Neuronal stem cell (in vitro differentiated cells): ENCODE measurements at places on chromosomes 11 and 22.
A peak's percentile ranks its signal among the peaks of the same experiment; 100 is the strongest.

- no peak for DNase-seq
- H3K27me3 ChIP-seq: no peaks in the 10 kb centered on the region
- peaks cover 44% of the 10 kb centered on the region for H3K36me3 ChIP-seq
- H3K27ac ChIP-seq: peak overlapping the region; percentile 11
- H3K4me1 ChIP-seq: peaks cover 7% of the 10 kb centered on the region
- H3K4me3 ChIP-seq: no peak overlapping the region
Observed at GRCh38 chr11:68445531-68446035, 15.0 kb upstream of the PPP6R3 start.

DNA sequence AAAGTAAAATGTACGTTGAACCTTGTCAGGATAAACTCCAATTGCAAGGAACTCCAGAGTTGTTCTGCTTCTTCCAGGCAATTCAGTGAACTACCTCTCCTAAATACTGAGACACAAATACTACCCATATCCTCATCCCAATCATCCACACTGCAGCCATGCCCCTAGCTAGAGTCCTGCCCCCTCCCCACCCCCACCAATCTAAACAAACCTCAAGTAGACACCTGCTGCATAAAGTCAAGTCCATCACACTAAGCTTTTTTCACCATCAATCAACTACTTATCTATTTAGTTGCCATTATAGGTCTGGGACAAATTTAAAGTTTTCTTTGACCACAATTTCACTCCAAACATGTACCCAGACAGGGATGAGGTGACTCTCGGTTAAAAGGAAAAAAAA lies 93.2 kb upstream of the APOA1 start:
- no peak overlapping the region for H3K4me3 ChIP-seq
- peaks cover 17% of the 10 kb centered on the region for H3K36me3 ChIP-seq
- no peak for DNase-seq
- no peak overlapping the region for H3K27ac ChIP-seq
- H3K4me1 ChIP-seq: peaks cover 12% of the 10 kb centered on the region

DNA sequence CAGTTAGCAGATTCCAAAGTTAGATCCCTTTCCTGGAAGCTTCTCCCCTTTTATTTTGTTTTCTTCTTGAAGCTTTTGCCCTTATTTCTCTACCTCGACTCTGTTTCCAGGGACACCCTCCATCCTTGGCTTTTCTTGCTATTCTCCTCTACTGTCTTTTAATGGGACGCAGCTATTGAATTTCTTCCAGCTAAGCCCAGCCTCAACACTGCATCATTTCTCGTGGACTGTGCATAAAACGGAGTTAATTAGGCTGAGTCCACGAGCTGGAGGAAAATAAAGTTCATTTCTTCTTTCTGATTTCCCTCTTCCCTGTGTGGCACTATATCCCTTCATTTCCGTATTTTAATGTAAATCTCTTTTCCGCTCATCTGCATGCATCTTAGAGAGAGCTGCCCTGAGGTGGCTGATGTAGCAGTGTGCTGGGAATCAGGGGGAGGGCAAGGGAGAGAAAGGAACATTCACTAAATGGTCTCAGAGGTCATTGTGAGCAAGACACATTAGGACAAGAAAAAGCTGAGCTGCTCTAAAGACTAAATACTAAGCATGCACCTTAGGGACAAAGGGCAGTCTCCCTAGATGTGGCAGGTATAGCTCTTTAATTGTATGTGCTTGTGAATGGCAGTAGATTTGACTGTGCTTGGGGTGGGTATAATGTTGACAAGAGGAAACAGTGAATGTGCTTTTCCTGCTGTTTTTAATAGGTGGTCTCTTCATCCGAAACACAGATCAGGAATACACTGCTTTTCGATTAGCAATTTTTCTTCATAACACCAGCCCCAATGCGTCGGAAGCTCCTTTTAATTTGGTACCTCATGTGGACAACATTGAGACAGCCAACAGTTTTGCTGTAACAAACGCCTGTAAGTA lies 1.9 kb downstream of the GRIA4 start:
- H3K4me3 ChIP-seq: peak overlapping the region; percentile 31
- H3K27me3 ChIP-seq: no peaks in the 10 kb centered on the region
- DNase-seq: no peak
- H3K4me1 ChIP-seq: peaks cover 8% of the 10 kb centered on the region
- no peaks in the 10 kb centered on the region for H3K36me3 ChIP-seq

- no peaks in the 10 kb centered on the region for H3K36me3 ChIP-seq
- H3K27ac ChIP-seq: no peak overlapping the region
- H3K4me3 ChIP-seq: no peak overlapping the region
- no peaks in the 10 kb centered on the region for H3K4me1 ChIP-seq
- no peaks in the 10 kb centered on the region for H3K27me3 ChIP-seq
- DNase-seq: no peak
Observed at GRCh38 chr22:32735526-32735925, 66.0 kb upstream of the TIMP3 start.

DNA sequence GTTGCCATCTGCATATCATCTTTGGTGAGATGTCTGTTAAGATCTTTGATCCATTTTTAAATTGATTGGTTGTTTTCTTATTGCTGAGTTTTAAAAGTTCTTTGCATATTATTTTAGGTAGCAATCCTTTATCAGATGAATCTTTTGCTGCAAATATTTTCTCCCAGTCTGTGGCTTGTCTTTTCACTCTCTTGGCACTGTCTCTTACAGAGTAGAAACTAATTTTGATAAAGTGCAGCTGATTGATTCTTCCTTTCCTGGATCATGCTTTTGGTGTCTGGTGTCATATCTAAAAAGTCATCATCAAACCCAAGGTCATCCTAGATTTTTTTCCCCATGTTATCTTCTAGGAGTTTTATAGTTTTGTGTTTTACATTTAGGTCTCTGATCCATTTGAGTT lies 112.6 kb downstream of the NAT10 start:
- DNase-seq: no peak
- no peak overlapping the region for H3K4me3 ChIP-seq
- H3K27ac ChIP-seq: no peak overlapping the region
- no peaks in the 10 kb centered on the region for H3K36me3 ChIP-seq
- peaks cover 12% of the 10 kb centered on the region for H3K4me1 ChIP-seq
- H3K27me3 ChIP-seq: no peaks in the 10 kb centered on the region

DNA sequence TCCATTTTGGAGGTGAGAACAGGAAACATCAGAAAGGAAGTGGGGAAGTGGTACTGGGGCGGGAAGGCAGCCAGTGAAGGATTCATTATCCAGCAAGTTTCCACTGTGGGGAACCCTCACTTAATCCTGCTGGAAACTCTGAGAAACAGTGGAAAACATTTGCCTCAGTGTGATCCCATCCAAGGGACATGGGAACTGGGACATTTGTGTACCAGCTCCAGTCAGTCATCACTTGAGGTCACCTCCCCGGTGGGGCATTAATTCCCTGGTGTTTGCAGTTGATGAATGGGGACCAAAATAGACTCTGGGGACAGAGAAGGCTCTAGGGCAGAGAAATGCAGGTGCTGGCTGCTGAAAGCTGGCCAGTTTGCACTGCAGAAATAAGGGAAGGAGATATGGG lies 599.9 kb downstream of the BUD13 start:
- no peak overlapping the region for H3K27ac ChIP-seq
- no peak for DNase-seq
- no peak overlapping the region for H3K4me3 ChIP-seq
- H3K27me3 ChIP-seq: no peaks in the 10 kb centered on the region
- peaks cover 7% of the 10 kb centered on the region for H3K4me1 ChIP-seq

GRCh38 chr11:70762810-70763209 lies 364.5 kb downstream of the CTTN start:
- H3K27ac ChIP-seq: no peak overlapping the region
- no peak overlapping the region for H3K4me3 ChIP-seq
- no peaks in the 10 kb centered on the region for H3K36me3 ChIP-seq
- DNase-seq: no peak
- peaks cover 6% of the 10 kb centered on the region for H3K4me1 ChIP-seq
- H3K27me3 ChIP-seq: no peaks in the 10 kb centered on the region

GRCh38 chr11:20160425-20161229 lies at the start of gene DBX1:
Gene DBX1 (minus strand): TSS chr11:20160475. CDS start chr11:20160324, 151 bp downstream.
- H3K27ac ChIP-seq: no peak within 1 kb of the TSS
- no peak for DNase-seq
- H3K4me3 ChIP-seq: peak within 1 kb of the TSS; percentile 9
- no peaks in the 10 kb centered on the region for H3K36me3 ChIP-seq

DNA sequence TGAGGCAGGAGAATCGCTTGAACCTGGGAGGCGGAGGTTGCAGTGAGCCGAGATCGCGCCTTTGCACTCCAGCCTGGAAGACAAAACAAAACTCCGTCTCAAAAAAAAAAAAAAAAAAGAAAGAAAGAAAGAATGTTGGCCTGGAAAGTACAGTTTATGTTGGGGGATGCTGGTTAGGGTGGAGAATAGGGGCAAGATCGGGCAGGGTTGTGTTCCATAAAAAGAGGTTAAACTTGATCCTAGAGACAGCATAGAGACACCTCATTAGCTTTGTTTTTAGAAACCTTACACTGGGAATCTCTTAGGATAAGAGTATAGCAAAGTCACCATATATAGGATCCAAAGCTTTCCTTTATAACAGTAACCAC lies 1.9 kb upstream of the FTH1 start:
- H3K27ac ChIP-seq: no peak overlapping the region
- peaks cover 23% of the 10 kb centered on the region for H3K4me1 ChIP-seq
- DNase-seq: no peak
- H3K4me3 ChIP-seq: no peak overlapping the region

- peak overlapping the region; percentile 26 for H3K27ac ChIP-seq
- no peaks in the 10 kb centered on the region for H3K27me3 ChIP-seq
- peaks cover 32% of the 10 kb centered on the region for H3K36me3 ChIP-seq
- H3K4me3 ChIP-seq: no peak overlapping the region
- DNase-seq: no peak
Observed at GRCh38 chr11:62806611-62807121, 1.4 kb upstream of the NXF1 start.

DNA sequence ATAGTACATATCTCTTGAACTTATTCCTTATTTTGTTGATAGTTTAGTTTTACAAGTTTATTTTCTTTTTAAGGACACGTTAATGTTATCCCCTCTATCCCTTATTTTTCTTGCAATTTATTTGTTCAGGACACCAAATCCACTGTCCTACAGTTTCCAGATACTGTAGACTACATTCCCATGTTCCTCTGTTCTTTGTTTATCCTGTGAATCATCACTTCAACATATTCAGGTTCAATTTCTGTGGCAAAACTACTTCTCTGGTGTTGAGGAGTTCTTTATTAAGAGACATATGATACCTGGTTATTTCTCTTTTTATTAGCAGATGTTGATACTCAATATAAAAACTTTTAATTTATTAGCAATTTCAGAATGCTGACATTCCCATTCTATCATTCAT lies 72.8 kb upstream of the CLNS1A start:
- no peaks in the 10 kb centered on the region for H3K4me1 ChIP-seq
- H3K4me3 ChIP-seq: no peak overlapping the region
- H3K27ac ChIP-seq: no peak overlapping the region
- H3K36me3 ChIP-seq: no peaks in the 10 kb centered on the region
- no peaks in the 10 kb centered on the region for H3K27me3 ChIP-seq

- no peaks in the 10 kb centered on the region for H3K36me3 ChIP-seq
- H3K4me3 ChIP-seq: no peak overlapping the region
- H3K27me3 ChIP-seq: no peaks in the 10 kb centered on the region
- DNase-seq: no peak
- H3K4me1 ChIP-seq: no peaks in the 10 kb centered on the region
Observed at GRCh38 chr11:27312110-27312509, 50.9 kb downstream of the CCDC34 start.

DNA sequence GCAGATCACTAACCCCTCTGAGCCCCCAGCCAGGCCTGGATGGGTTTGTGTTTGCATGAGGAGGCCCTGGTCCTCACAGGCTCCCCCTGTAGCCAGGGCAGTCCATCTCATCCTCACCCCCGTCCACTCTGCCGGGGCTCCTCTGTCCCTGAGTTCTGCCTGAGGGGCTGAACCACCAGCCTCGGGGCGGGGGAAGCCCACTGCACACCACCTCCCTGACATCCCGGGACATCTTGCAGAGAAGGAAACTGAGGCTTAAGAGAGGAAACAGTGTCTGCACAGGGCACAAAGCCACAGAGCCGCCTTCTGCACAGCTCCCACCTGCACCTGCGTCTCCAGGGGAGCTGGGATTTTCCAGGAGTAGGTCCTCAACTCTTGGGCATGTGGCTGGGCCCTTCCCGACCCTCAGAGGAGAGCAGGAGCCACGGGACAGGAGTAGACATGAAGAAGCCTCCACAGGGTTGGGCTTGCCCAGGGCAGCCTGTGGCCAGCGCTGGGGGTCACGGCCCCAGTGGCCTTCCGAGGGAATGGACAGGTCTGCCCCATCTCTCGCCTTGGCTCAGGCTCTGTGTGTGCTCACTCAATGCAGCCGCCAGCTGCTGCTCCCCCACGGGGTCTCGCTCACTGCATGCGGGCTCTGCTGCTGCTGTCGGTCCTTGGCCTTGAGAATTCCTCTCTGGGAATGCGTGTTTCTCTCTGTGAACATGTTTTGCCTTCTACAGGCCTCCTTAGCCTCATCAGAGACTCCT lies 45.4 kb upstream of the CCDC188 start:
- peaks cover 77% of the 10 kb centered on the region for H3K27me3 ChIP-seq
- DNase-seq: no peak
- no peak overlapping the region for H3K4me3 ChIP-seq
- no peaks in the 10 kb centered on the region for H3K36me3 ChIP-seq
- no peak overlapping the region for H3K27ac ChIP-seq

DNA sequence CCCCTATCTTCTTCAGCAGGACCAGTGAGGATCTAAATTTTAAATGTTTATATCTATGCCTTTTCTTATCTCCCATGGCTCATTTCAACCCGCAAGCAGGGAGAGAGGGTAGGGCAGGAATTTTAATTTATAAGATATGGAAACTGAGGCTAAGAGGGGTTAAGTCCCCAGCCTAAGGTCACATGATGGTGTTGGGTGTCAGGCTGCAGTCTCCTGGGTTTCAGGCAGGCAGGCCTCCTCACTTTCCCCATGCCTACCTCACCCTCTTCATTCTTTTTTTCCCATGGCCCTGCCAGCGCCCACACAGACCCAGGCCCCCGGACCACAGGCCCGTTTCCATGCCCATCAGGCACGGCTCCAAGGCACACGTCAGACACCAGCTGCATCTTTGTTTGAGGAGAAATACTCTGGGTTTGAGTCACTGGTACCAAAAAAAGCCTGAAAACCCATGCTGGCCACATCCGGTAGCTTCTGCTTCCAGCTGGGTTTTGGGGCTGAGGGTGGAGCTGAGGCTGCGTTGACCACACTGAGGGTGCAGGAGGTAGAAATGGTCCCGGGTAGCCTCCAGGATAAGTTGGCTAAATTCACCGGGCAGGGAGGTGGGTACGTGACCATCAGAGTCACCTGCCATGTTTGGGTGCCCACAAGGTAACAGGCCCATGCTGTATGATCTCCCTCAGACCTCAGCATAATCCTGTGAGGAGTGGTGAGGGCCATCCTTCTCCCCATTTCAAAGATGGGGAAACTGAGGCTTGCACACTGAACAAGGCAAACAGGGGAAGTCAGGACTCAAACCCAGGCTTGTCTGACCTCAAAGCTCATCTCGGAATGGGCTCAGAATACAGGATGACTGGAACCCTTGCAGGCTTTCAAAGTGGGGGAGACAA lies 7.5 kb downstream of the CRYBB1 start:
- no peaks in the 10 kb centered on the region for H3K36me3 ChIP-seq
- H3K27me3 ChIP-seq: no peaks in the 10 kb centered on the region
- peak overlapping the region; percentile 21 for H3K4me3 ChIP-seq
- no peak for DNase-seq

- peaks cover 5% of the 10 kb centered on the region for H3K4me1 ChIP-seq
- H3K36me3 ChIP-seq: peaks cover 5% of the 10 kb centered on the region
- H3K27me3 ChIP-seq: peaks cover 10% of the 10 kb centered on the region
- peak; percentile 69 for DNase-seq
Observed at GRCh38 chr22:49929211-49929979, 11.0 kb downstream of the CRELD2 start.

GRCh38 chr11:123590296-123590912 lies 64.0 kb downstream of the SCN3B start:
- H3K4me3 ChIP-seq: no peak overlapping the region
- H3K36me3 ChIP-seq: no peaks in the 10 kb centered on the region
- H3K27me3 ChIP-seq: no peaks in the 10 kb centered on the region
- H3K27ac ChIP-seq: no peak overlapping the region
- no peaks in the 10 kb centered on the region for H3K4me1 ChIP-seq
